Adrenal gland (tissue), 19 donors: ENCODE measurements at places on chromosomes 16 and 17. TPM values are rescaled to one million over a fixed set of nuclear protein-coding genes. Genes with fewer than 3 reads are reported as not detected.

Gene KRT31
- polyA plus RNA-seq, result not detected

Gene JPH3
- polyA plus RNA-seq, result 0.82 TPM

Gene PEMT
- 141 TPM for polyA plus RNA-seq

Gene CHRNE
- 0.91 TPM for polyA plus RNA-seq

Gene GPRC5C
- 18.2 TPM for polyA plus RNA-seq

Gene TNP2
- polyA plus RNA-seq, result not detected

Gene XYLT2
- 29.8 TPM for polyA plus RNA-seq

Gene TPSG1
- polyA plus RNA-seq, result not detected

Gene TP53TG3
- polyA plus RNA-seq, result not detected

Gene CDRT15
- polyA plus RNA-seq, result not detected

Gene RNF222
- not detected for polyA plus RNA-seq

Gene UMOD
- not detected for polyA plus RNA-seq

Gene RPA1
- 14.8 TPM for polyA plus RNA-seq

GRCh38 chr16:88861359-88861758 is 4.4 kb downstream of the TRAPPC2L start:
- DNase-seq, result peak; percentile 79
- H3K4me3 ChIP-seq, result no peak overlapping the region
- no peaks in the 10 kb centered on the region for H3K27me3 ChIP-seq

DNA sequence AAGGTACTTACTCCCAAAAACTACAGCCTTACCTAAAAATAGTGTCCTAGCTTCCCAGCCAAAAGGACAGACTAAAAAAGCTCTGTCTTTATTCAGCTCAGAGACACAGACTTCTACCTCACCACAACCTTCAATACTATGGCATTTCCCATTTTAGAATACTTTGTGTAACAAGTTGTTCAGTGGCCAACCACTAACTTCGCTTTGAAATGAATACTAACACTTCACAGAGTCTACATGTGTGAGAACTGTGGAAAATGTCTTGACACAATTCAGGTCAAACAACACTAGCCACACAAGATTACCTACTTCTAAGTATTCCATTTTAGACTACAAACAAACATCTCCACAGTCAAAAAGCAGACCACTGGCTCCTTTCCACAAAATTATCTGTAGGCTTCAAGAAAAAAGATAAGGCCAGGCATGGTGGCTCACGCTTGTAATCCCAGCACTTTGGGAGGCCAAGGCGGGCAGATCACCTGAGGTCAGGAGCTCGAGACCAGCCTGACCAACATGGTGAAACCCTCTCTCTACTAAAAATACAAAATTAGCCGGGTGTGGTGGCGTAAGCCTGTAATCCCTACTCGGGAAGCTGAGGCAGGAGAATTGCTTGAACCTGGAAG is 3.2 kb downstream of the HELZ start:
- DNase-seq, result no peak
- H3K4me3 ChIP-seq, result no peak overlapping the region
- H3K36me3 ChIP-seq, result no peaks in the 10 kb centered on the region
- H3K27me3 ChIP-seq, result no peaks in the 10 kb centered on the region
- no peak overlapping the region for H3K27ac ChIP-seq

DNA sequence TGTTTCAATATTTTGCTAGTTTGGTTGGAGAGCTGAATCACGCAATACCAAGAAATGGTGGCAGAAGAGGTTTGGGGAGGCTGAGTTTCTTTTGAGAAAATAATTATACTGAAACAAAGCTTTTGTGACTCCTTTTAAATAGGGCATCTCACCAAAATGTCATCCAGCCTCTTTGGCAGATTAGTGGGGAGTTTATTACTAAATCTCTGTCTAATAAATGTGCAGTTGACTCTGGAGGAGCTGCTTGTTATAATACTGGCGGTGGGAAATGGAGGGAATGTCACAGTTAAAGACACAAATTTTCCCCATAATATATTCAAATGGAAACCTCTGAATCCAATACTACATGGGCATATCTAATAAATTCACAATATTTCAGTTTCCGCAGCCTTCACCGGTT is 44.7 kb downstream of the SNX11 start:
- no peak for DNase-seq
- H3K4me1 ChIP-seq, result no peaks in the 10 kb centered on the region
- H3K27ac ChIP-seq, result no peak overlapping the region
- no peak overlapping the region for H3K4me3 ChIP-seq

- H3K4me3 ChIP-seq, result no peak overlapping the region
- no peaks in the 10 kb centered on the region for H3K36me3 ChIP-seq
Observed at GRCh38 chr16:56115817-56116576, 75.3 kb upstream of the GNAO1 start.

GRCh38 chr16:79154086-79154485 is 446.5 kb downstream of the MAF start:
- no peaks in the 10 kb centered on the region for H3K4me1 ChIP-seq
- no peak for DNase-seq
- H3K27ac ChIP-seq, result no peak overlapping the region
- no peaks in the 10 kb centered on the region for H3K36me3 ChIP-seq
- no peak overlapping the region for H3K4me3 ChIP-seq

GRCh38 chr16:13298666-13299065 is 397.3 kb downstream of the SHISA9 start:
- no peaks in the 10 kb centered on the region for H3K4me1 ChIP-seq
- no peaks in the 10 kb centered on the region for H3K27me3 ChIP-seq
- no peaks in the 10 kb centered on the region for H3K36me3 ChIP-seq
- no peak overlapping the region for H3K4me3 ChIP-seq

- H3K4me1 ChIP-seq, result no peaks in the 10 kb centered on the region
- H3K36me3 ChIP-seq, result no peaks in the 10 kb centered on the region
- H3K4me3 ChIP-seq, result no peak overlapping the region
- no peak overlapping the region for H3K27ac ChIP-seq
- peaks cover 9% of the 10 kb centered on the region for H3K27me3 ChIP-seq
- DNase-seq, result no peak
Observed at GRCh38 chr17:74697515-74697914, 15.2 kb downstream of the CD300LF start.

DNA sequence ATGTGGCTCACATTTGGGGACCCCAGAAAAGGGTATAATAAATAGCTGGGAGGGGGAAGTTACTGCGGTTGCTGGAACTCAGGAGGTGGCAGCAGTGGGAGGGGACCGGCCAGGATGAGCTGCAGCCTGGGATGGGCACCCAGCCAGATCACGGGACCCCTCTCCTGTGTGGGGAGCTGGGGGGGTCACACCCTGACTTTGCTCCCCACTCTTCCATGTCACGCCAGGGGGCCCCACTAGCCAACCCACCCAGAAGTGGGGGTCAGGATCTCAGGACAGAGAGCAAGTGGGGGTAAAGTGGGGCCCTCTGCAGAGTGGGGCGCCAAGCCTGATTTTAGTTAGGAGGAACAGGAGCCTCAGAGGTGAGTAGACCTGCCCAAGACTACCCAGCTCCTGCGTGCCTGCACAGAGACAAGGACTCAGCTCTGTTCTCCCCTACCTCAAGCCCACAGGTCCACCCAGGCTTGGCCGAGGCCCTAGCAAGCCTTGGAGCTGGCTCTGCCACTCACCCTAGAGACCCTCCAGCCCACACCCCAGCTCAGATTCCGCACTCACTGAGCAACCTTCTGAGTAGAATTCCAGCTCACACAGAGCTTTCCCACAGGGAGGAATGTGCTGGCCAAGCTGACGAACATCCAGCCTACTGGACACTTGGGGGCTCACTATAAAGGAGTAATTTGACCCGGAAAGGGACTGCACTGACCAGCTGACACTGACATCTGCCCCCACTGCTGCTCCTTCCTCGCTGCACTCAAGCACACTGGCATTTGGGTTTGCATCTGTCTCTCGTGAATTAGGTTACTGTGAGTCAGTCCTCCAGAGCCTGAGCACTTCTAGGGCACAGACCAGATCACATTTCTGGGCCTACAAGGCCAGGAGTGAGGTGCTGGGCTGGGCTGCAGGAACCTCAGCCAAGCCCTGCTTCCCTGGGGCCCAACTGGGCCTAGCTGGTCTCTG is 310.1 kb downstream of the C16orf95 start:
- H3K4me3 ChIP-seq, result no peak overlapping the region
- no peak overlapping the region for H3K27ac ChIP-seq
- H3K27me3 ChIP-seq, result no peaks in the 10 kb centered on the region
- H3K4me1 ChIP-seq, result no peaks in the 10 kb centered on the region
- H3K36me3 ChIP-seq, result no peaks in the 10 kb centered on the region

DNA sequence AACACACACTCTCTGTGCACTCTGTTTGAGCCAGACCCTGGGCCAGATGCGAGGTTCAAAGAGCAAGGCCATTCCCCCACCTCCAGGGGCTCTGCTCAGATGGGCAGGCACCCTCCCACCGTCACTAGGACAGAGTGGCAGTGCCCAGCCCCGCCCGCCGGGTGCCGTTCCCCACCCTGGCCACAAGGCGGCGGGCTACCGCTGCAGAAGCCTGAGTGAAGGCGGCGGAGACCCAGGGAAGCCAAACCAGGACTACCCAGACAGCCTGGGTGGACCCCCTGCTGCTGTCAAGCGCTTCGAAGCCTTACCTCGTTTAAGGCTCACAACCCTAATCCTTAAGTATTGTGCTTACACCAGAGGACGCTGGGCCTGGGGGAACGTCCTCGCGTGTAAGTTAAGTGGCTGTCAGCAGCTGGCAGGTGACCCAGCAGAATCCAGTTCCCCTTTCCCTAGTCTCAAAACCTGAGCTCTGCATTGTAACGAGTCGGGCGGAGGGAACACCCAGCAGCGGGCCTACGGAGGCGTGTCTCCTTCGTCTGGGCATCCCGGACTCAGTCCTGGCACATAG is 4.5 kb downstream of the ARHGAP27 start:
- H3K27ac ChIP-seq, result no peak overlapping the region
- no peaks in the 10 kb centered on the region for H3K36me3 ChIP-seq
- no peak overlapping the region for H3K4me3 ChIP-seq
- DNase-seq, result peak; percentile 58
- H3K4me1 ChIP-seq, result peaks cover 31% of the 10 kb centered on the region
- H3K27me3 ChIP-seq, result peaks cover 17% of the 10 kb centered on the region

GRCh38 chr16:75443298-75443697 is 10.0 kb upstream of the CFDP1 start:
- no peaks in the 10 kb centered on the region for H3K27me3 ChIP-seq
- H3K4me3 ChIP-seq, result no peak overlapping the region
- no peak for DNase-seq

- H3K27me3 ChIP-seq, result no peaks in the 10 kb centered on the region
- no peak overlapping the region for H3K4me3 ChIP-seq
- no peak overlapping the region for H3K27ac ChIP-seq
- no peak for DNase-seq
- no peaks in the 10 kb centered on the region for H3K4me1 ChIP-seq
- H3K36me3 ChIP-seq, result no peaks in the 10 kb centered on the region
Observed at GRCh38 chr17:46876353-46876887, 25.0 kb downstream of the WNT9B start.

DNA sequence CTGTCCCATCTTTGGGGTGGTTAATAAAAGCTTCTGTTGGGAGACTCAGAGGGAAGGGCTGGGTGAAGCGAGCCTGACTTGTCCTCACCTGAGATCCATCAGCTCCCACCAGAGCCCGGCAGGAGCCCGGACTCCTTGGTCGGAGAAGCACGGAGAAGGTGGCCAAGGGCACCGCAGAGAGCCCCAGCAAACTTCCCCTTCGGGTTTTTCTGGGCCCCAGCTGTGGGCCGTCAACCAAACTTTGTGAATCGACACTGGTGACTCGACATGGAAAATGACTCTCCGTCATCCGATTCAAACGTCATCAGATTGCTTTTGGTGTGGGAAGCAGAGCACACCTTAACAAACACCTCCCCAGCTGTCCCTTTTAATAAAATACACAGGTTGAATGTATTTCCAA is 21.4 kb downstream of the ENPP7 start:
- H3K27ac ChIP-seq, result no peak overlapping the region
- DNase-seq, result no peak
- H3K36me3 ChIP-seq, result no peaks in the 10 kb centered on the region
- peaks cover 45% of the 10 kb centered on the region for H3K27me3 ChIP-seq

GRCh38 chr17:80816241-80817103 is 175.2 kb upstream of the CHMP6 start:
- H3K4me1 ChIP-seq, result no peaks in the 10 kb centered on the region
- no peak overlapping the region for H3K27ac ChIP-seq
- H3K4me3 ChIP-seq, result no peak overlapping the region
- peak; percentile 3 for DNase-seq

- no peak overlapping the region for H3K27ac ChIP-seq
- no peaks in the 10 kb centered on the region for H3K27me3 ChIP-seq
- no peak for DNase-seq
- H3K4me3 ChIP-seq, result no peak overlapping the region
- H3K36me3 ChIP-seq, result no peaks in the 10 kb centered on the region
Observed at GRCh38 chr17:60249290-60249826, 99.6 kb downstream of the CA4 start.

DNA sequence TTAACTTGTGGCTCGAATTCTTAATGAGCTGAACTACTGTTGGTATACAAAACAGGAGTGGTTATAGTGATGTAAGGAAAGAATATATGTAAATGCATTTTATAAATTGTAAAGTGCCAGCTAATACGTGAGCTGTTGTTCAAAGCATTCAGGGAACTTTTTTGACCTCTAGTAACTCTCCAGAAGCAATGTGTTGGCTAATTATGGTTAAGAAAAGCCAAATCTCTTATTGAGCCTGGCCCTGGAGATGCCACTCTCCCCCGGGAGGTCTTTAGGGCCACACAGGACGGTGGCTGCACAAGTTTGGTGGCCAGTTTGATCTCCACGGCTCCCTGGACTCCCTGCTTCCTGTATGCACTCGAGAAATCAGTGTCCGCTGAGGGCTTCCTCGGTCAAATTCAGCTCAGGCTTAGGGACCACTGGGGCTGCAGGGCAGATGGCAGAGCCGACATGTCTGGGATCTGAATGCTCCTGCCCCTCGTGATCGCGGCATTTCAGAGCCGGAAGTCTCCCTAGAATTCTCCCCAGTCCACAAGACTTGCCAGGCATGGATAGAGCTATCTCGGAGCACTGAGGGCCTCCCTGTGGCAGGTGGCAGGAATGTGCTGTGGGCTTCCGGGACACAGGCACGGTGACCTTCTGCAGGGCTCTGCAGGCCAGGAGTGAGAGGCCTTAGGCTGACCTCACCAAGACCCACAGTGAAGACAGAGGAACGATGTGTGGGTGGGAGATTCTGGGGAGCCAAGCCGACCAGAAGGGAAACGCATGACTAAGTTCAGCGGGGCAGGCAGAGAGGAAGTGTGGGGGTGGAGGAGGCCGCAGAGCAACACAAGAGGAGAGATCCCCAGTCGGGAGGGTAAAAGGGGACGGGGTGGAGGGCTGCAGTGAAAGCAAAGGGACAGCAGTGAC is 18.6 kb upstream of the PITPNM3 start:
- peaks cover 8% of the 10 kb centered on the region for H3K36me3 ChIP-seq
- no peaks in the 10 kb centered on the region for H3K27me3 ChIP-seq
- H3K27ac ChIP-seq, result no peak overlapping the region
- H3K4me1 ChIP-seq, result peaks cover 11% of the 10 kb centered on the region
- peak; percentile 25 for DNase-seq
